OCI-LY7 (cell line): ENCODE measurements at places on chromosomes 3 and 15.

GRCh38 chr3:40581166-40581565, 56.4 kb downstream of the ZNF621 start:
- DNase-seq, result no peak

DNA sequence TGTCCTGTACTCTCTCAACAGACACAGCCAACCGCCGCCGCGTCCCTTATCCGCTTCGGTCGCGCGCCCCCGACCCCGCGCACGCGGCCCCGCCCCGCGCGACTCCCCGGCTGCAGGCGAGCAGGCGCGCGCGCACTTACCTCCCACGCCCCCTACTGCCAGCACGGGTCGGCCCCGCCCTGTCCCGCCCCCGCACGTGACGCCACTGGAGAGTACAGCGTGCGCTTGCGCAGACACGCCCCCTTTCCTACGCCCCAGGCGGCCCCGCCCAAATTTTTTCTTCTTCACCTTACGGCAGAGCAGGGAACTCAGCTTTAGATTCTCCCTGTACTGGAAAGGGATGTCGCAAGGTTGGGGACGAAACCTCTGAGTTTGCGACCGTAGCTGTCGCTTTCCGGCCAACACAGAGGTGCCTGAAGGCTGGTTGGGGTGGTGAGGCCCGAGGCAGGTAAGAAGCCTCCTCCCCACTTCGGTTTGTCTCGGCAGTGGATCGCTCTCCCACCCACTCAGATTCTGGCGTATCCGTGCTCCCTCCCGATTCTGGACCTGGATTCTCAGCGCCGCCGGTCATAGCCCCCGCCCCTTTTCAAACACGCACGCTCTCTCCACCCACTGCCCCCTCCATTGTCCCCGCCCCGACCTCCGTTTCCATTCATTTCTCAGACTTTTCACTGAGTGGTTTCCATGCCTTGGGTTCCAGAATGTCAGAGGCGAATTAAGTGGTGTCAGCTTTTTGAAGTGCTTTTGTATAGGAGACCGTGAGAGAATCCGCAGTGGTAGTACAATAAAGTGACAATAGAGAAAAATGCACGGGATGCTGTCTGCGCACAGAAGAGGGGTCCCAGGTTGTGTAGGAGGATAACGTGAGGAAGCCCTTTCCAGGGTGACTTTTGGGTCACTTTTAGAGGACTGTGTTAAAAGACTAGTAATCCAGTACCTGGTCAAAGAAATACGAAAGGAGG, at the start of the genes MYO9A and SENP8:
Gene MYO9A, minus strand, starts transcription at position 134 of the 962 bp plus-strand sequence. CDS start 71,587 bp downstream, outside the sequence.
Gene SENP8, plus strand, starts transcription at position 387 of the 962 bp plus-strand sequence. CDS start 21,221 bp downstream, outside the sequence.
- DNase-seq, result peak; percentile 99

DNA sequence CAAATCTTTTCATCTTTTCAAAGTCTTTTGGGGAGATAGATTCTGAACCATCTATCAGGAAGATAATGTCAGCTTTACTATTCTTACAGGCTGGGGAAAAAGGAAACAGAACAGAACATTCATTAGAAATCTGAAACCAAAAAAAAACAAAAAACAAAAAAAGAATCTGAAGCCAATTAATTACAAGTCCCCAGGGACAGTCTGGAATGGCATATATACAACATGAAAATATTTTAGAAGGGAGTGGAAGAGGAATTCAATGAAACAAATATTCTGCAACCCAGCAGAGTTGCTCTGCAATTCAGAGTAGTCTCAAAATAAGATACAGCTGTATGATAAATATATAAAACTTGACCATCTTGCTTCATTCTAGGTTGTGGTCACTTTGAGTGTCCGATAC, 41.7 kb upstream of the CAPN7 start:
- no peak for DNase-seq

GRCh38 chr3:177742273-177742672, 545.0 kb upstream of the TBL1XR1 start:
- DNase-seq, result no peak

DNA sequence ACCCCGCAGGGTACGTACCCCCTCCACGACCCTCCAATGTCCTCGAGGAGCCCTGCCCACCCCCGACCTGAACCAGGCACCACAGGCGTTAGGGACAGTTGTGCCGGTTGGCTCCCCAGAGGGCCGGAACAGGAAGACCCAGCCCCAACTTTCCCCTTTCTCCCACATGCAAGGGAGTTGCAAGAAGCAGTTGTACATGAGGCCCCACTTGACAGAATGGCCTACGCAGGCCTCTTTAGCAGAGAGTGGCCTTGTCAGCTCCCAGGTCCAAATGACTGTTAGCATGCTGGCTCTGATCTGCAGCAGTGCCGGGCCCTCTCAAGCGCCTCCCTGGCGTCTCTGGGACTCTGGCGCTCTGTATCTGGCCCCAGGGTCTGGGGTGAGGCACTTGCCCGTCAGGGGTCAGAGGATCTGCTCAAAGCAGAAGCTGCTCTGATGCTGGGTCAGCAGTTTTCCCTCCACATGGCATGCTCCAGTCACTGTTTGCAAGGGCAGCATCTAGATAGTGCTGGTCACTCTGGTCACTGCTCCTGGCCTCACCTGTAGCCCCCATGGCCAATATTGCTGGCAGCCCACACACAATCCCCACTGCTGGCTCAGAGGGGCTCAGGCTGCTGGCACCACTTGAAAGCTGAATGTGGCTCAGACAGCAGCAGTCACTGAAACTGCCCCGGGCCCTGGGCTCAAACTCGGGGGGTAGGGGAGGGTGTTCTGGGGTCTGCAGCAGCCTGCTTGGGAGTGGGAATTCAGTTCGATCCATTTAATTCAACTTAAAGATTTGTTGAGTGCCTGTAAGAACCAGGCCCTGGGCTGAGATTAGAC, 254.5 kb downstream of the FAM43A start:
- no peak for DNase-seq

DNA sequence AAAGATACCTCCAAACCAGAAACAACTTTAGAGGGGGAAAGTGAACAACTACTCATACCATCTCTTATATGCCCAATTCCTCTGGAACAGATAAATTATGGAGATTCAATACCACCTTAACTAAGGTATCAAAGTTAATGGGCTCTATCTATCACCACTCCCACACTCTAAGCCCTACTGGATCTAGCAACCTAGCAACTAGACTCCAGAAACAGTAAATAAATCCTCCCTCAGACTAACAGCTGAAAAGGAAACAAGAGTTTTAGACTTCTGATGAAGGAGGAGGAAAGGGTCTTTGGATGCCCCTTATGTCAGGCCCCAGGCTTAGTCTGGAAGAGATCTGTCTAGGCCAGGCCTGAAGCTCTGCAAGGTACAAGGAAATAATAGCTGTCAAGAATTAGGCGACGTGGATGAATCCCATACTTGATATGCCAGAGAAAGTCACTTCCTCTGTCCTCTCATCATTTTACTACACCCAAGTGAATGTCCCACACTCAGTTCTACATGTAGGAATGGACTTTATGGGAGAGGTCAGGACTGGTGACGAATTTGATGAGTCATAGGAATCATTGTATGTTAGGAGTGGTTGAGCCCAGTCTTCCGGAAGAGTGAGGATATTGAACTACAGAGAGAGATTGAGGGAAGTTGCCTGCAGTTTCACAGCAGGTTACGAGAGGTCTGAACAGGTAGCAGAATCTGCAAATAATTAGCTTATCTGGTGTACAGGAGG, 113.8 kb downstream of the AKAP13 start:
- no peak for DNase-seq

DNA sequence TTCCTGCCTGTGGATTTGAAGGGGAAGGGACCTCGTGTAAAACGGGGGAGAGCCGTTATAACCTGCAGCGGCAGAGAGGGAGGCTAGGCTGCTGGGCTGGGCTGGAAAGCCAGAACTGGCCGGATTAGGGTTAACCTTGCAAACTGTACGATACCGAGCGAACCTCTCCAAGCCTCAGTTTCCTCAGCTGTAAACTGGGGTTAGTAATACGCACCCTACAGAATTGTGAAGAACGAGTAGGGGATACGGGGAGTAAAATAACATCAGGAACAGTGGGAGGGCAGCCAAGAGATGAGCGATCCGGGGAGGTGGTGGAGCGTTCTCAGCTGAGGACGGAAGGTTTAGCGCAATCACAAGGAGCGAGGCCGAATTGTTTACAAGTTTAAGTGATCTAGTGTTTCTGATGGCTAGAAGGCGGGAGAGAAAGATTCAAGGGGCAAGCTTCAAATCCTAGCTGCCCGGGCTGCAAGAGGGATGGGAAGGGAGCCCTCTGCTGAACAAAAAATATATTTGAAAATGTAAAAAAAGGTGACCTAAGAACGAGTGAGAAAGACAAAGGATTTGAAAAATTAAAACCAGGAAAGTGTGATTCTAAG, 768 bp upstream of the SEMA5B start:
- peak; percentile 39 for DNase-seq

DNA sequence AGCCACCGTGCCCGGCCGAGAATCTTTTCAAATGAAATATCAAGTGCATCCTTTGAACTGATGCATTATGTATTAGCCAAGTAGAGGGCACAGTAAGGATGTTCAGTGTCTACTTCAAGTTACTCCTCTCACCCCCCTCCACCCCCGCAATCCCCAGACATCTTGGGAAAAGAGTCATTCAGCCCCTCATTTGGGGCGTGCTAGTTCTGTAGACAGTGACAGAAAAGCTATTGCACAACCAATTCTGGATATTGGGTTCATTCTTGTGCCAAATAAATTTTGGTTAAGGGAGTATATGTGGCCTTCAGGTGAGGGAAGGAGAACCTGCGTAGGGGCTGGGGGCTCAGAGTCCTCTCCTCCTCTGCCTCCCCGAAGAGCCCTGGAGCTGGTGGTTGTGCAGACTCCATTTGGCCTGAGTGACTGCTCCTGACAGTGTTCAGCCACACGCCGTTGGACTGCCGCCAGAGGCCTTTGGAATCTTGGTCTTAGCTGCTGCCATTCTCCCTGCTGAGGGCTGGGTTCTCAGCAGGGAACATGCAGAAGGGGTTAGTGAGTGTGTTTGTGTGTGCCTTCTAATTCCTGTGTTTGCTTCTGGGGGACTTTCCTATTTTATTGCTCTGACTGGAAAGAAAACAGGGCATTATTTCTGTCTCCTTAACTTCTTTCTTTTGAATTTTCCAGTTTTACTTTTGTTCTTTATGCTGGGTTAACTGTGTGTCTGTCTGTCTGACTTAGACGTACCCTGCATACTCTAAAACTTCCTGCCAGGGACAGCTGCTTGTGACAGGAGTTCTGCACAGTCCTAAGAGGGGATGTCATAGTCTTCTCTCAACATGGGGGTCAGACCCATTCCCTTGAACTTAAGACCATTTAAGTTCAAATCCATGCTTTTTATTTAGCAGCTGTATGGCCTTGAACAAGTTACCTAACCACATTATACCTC, 21.0 kb downstream of the RARB start:
- no peak for DNase-seq

DNA sequence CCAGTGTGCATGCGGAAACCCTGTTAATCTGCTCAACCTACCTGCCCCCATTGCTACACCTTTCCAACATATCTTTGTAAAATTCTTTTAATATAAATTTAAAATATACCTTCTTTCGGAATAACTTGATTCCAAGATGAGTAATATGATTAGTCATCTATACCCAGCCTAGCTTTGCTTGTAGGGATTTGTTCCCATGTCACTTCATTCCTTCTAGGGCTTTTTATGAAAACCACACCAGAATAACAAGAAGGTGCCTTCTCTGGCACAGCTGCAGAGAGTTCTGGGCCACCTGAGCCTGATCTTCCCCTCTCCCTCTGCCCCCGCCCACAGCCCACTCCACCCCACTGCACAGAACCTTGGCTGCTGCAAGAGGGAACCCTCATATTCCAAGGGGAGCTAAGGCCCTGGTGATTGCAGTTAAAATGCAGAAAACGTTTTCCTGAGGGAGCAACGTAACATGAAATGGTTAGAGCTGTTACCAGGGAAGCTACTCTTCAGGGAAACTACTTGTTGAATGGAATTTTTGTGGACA, 38.6 kb upstream of the HACD2 start:
- no peak for DNase-seq

DNA sequence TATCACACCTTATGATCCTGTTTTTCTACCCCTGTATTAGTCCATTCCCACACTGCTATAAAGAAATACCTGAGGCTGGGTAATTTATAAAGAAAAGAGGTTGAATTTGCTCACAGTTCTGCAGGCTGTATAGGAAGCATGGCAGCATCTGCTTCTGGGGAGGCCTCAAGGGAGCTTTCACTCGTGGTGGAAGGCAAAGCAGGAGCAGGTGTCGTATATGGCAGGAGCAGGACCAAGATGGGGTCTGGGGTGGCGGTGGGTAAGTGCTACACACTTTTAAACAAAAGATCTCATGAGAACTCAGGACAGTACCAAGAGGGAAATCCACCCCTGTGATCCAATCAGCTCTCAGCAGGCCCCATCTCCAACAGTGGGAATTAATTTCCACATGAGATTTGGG, 15.4 kb upstream of the SCAP start:
- DNase-seq, result peak; percentile 65

GRCh38 chr3:10378742-10379141, 57.8 kb upstream of the SEC13 start:
- DNase-seq, result no peak

GRCh38 chr15:63076714-63077046, 34.1 kb downstream of the TPM1 start:
- no peak for DNase-seq

- no peak for DNase-seq
Observed at GRCh38 chr15:62653122-62653521, 389.4 kb upstream of the TPM1 start.

- DNase-seq, result peak; percentile 8
Observed at GRCh38 chr3:156727519-156728205, 53.3 kb downstream of the TIPARP start.

- DNase-seq, result no peak
Observed at GRCh38 chr3:58203541-58203940, 7.2 kb downstream of the DNASE1L3 start.

DNA sequence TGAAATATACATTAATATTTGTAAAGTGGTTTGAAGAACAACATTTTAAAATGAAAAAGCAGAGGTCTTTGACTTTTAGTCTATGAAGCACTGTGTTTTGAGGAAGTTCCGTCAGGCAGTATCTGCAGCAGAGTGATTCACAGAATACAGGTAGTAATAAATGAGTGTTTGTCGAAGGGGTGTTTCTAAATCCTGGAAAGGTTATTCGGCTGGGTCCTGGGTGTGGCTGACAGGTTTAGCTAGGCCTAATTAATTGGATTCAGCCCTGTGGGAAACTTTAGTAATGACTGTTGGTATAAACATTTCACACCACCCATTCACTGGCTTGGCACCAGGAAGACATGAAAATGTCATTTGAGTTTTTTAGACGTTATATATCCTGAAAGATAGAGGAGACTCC, 51.3 kb downstream of the TIPARP start:
- no peak for DNase-seq

DNA sequence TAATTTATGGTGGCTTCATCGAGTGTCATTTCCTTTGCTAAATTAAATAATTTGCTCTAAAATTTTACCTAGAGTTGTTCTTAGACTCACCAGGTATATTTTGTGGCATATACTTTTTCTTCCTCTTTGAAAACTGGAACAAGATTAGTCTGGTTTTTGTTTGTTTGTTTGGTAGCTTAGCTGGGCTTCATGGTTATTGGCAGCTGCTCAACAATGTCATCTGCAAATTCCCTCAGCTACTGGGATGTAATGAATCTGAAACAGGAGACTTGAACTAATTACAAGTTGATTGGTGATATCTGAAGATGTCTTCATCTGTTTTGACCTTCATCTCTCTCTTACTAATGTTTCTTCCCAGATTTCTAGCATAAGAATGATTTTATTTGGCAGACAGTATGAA, 270.5 kb upstream of the P2RY1 start:
- DNase-seq, result no peak

- no peak for DNase-seq
Observed at GRCh38 chr15:78080088-78080460, 2.6 kb upstream of the TBC1D2B start.

GRCh38 chr15:73442968-73443367, at the start of gene REC114:
TSS of gene REC114 (plus strand) at chr15:73443164. CDS start at chr15:73443186, 22 bp downstream.
- DNase-seq, result no peak

GRCh38 chr15:65329984-65330735, 25.7 kb downstream of the RNU5B-1 start:
- DNase-seq, result no peak

- no peak for DNase-seq
Observed at GRCh38 chr3:52824037-52824436, 6.4 kb downstream of the ITIH4 start.
